Glutamatergic neuron (in vitro differentiated cells): ENCODE measurements at places on chromosomes 6 and 20.

DNA sequence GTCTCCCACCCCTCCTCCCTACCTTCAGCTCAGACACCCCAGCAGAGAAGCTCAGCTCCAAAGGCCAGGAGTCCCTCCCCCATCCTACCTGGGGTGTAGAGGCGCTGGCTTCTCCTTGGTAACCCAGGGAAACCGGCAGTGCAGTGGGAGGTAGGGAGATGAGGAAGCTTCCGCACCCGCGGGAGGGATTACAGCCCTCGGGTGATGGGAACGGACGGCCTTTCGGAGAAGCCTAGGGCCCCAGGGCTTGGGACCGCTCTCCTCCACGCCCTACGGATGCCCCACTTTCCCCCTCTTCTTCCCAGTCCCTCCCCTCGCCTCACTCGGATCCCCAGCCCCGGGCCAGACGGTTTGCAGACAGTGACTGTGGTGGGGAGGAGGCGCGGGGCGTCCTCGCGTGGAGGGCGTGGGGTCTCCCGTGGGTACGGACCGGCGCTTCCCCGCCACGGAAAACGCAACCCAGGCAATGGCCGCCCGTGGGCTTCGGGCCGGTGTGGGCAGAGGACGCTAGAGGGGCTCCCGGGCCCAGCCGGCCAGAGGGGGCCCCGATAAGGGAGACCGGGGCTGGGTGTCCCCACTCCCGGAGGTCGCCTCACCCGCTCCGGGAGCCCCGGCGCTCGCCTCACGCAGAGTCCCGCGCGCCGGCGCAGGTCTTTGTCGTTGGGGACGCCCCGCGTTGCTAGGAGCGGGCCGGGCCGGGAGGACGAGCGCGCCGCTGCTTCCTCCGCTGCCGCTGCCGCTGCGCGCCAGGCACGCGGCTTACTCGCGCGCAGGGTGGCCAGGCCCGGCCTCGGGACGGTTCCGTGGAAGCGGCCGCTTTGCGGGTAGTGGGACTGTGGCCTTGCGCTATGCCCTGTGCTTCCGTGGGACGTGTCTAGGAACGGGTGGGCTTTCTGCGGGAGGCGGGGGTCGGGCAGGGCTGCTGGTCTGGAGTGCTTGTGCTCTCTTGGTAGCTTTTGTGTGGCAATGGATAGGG is 15.8 kb downstream of the AARS2 start:
- DNase-seq, result peak; percentile 81

DNA sequence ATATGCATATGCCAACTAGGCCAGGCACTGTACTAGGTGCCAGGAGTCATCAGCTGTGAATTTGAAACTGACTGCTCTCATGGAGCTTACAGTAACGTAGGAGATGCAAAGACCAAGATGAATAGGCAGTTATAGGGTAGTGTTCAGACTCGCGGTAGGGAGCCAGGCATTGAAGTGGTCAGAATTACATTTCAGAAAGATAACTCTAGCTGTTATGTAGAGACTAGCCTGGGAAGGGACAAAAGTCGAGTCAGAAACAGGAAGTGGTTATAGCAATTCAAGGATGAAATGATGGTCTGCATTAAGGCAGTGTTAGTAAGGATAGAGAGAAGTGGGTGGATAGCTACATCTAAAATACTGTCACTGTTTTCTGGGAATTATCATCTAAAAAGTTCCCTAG is 56.6 kb downstream of the PCMT1 start:
- DNase-seq, result no peak

DNA sequence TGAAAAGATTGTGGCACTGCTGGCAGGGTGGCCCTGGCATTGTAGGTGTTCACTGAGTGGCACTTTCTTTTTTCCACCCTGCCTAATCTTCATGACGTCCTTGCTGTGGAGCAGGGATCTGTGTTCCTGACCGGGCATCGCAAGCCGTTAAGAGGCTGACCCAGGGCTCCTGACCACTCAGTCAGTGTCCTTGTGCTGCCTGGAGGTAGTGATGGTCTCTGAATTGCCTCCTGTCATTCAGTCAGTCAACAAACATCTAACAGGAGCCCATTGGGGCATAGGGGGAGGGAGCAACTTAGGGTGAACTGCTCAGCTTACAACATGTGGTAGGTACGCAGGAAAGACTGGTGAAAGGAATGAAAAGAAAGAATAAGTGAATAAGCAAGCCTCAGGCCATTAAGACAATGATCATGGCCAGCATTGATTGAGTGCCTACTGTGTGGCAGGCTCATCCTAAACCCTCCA is 152.0 kb downstream of the CEBPB start:
- no peak for DNase-seq

DNA sequence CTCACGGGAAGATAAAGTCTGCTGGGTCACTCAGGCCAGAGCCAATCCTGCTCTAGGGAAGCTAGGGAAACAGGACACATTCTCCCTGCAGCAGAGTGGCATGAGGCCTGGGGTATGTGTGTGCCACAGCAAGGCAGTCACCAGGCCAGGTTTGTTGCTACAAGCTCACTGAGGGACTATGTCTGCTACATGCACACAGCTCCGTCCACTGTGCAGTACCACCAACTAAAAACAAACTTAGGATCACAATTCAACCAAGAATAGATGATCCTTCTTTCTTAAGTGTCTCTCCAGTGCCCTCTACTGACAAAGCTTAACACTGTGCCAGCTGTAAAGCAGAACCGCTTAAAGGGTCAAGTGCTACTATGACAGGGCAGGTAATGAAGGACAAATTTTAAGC is 192.5 kb downstream of the PTPRK start:
- no peak for DNase-seq

DNA sequence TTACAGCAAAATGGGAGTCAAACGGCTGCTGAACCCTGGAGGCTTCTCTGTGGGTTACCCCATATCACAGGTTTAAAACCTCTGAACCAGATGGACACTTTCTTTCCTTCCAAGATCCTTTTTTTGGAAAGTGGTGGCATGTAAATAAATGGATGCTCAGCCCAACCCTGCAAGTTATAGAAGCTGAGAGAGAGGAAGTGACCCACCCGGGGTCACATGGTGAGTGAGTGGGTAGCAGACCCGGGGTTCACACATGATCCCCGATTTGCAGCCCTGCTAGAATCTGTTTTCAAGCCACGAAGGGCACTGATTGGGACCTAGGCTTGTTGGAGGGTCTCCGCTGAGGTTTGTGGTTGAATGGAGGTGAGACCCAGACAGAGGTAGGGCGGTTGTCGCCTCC is 32.0 kb downstream of the SIRPA start:
- no peak for DNase-seq

GRCh38 chr20:1472556-1473245 is 6.1 kb upstream of the NSFL1C start:
- no peak for DNase-seq

DNA sequence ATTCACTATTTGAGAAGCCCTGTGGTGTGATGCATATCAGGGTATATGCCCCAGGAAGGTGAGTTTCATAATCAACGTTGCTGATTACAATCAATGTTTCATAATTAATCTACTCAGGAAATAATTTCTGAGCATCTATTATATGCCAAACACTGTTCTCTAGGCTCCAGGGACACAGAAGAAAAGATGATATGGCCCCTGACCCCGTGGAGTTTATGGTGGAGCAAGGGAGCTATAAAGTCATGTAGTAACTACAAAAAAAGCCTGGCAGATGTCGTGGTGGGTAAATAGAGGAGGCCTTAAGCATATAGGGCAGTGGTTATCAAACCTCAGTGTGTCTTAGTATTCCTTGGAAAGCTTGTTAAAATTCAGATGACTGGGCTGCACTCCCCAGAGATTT is 40.1 kb upstream of the BCAS1 start:
- DNase-seq, result no peak

DNA sequence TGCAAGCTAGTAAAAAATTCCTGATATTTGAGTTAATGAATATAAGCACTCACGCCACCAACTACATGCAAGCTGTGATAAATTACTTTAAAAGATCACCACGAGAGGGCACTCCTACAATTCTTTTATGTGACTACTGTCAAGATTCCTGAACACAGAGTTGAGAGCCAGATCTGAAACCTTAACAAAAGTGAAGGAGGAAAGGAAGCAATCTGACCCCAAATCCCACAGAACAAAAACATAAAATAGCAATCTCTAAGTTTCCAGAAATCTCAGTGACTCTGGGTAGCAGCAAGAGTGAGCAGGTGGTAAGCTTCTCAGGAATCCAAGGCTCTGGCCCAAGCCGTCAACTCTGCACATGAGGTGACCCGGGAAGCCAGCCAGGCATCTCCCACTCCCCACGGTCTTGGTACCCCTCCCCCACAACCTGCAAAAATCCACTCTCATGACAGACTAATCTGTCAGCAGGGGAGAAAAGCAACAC is 55.1 kb downstream of the STAU1 start:
- DNase-seq, result no peak

DNA sequence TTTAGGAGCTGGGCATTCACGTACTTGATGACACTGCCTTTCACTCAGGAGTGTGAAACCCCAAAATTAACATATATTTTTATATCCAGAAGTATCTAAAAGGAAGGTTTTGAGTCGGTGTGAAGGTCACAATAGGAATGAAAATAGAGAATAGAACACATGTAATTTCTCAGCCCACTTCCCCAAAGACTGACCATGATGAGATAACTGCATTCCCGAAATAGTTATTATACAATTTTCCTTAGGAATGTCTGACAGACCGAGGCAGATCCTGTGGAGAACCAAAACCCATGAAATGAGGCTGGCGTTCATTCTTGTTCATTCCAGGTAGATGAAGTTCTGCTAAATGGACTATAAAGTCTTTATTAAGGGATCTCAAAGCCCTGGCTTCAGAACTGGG is 10.3 kb downstream of the NSFL1C start:
- DNase-seq, result no peak

DNA sequence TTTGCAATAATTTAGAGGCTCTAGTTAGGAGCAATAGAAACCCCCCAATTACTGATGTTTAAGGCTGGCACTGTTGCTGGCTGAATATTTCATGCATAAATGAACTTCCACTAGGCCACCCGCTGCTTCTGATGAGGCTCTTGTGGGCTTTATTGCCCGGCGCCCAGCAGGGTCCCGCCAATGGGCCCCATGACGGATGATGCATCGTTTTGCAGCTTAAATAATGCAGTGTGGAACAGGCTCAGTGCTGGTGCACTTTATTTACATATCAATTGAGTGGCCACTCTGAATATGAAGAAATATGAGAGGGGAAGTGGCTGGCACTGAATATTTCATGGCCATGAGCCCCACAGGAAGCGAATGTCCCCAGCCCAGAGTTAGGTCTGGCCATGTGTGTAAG is 155.3 kb upstream of the MAFB start:
- DNase-seq, result no peak

DNA sequence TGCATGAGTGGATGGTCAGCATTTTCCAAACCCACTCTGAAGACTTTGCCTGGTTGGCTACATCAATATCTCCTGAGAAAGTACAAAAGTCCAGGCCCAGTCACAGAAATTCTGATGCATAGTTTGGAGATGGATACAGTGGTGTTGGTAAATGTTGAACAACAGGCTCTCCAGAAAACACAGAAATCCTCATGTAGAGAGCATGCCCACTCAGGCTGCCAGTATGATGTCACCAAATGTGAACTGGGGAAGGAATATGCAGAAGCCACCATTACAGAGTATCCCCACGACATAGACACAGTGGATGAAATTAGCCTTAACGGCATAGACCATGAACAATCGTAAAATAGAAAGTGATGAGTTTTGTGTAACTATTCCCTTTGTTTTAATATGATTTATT is 97.1 kb upstream of the NXT1 start:
- no peak for DNase-seq

GRCh38 chr6:113599444-113599843 is 257.7 kb upstream of the MARCKS start:
- DNase-seq, result no peak

DNA sequence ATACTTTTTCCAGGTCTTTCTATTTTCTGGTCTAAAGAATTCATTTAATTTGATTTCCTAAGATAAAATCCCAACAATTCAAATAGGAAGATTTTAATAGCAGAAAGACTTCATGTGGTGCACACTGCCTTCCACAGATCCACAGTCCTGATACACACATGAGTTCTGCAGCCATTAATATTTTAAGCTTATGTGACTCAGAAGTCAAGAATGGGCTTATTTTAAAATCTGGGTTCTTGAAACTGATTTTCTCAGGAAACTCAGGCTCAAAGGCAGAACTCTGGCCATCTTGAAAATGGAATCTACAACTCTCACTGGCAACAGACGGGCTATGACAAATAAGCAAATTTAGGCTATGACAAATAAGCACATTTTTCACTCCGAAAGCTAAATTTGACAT is 88.2 kb downstream of the COL12A1 start:
- no peak for DNase-seq

DNA sequence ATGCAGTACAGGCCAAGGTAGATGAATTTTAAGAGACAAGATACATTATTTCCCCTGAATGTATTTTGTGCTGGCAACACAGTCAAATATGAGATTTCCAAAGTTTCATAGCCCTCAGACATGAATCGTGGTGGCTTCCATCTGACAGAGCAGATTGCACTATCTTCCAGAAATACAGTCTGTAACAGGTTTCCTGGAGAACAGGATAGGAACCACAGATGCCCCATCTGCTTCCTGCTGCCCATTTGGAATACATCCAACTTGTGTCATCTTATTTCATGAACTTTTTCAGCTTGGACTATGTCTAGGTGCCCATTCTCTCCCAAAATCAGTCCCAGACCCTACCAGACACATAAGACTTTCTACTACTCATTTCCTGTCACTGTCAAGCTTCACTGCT is 426.0 kb downstream of the KIF16B start:
- DNase-seq, result no peak

GRCh38 chr6:26507658-26508057 is 7.6 kb downstream of the BTN1A1 start:
- DNase-seq, result no peak

DNA sequence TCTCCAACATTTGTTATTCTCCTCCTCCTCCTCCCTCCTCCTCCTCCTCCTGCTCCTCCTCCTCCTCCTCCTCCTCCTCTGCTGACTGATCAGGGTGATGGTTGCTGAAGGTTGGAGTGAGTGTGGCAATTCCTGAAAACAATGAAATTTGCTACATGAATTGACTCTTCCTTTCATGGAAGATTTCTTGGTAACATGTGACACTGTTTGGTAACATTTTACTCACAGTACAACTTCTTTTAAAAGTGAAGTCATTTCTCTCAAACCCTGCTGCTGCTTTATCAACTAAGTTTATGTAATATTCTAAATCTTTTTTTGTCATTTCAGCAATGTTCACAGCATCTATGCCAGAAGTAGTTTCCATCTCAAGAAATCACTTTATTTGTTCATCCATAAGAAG is 543.0 kb downstream of the MAFB start:
- no peak for DNase-seq

DNA sequence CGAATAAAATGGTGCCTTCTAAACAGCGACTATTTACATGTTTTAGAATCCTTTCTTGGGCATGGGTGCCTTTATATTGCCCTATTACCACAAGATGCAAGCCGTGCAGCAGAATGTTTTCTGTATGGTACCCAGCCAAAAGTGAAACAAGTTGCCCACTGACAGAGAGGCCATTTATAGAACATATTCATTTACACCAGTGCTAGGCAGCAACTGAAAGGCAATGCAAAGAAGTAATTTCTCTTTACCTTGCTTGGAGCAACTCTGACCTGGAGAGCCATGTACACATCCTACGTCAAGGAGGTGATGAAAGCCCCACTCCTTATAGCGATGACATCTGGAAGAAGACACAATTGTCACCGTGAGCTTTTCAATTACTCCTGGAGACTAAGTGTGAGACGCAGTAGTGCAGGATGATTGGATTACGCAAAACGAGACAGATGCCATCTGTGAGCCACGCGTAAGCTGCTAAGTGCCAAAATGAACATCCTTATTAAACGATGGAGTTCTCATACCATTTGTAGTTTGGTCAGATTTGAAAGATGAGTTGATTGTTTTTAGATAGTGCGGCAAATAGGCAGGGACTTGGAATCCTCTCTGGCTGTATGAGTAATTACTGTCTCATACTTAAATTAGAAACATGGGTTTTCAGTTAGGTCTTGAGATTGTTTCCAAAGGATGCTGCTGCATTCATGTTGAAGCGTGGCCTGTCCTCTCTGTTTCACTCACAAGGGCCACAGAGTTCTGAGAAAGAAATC is at the start of gene TMEM244:
TSS of gene TMEM244 (minus strand) at position 408 of the 758 bp plus-strand sequence. CDS start at position 281, 127 bp downstream.
- no peak for DNase-seq
